ENCODE measurements at places on chromosomes 1 and 21.

- no peak for DNase-seq
Observed at GRCh38 chr1:198775606-198776005, 136.8 kb downstream of the PTPRC start.

DNA sequence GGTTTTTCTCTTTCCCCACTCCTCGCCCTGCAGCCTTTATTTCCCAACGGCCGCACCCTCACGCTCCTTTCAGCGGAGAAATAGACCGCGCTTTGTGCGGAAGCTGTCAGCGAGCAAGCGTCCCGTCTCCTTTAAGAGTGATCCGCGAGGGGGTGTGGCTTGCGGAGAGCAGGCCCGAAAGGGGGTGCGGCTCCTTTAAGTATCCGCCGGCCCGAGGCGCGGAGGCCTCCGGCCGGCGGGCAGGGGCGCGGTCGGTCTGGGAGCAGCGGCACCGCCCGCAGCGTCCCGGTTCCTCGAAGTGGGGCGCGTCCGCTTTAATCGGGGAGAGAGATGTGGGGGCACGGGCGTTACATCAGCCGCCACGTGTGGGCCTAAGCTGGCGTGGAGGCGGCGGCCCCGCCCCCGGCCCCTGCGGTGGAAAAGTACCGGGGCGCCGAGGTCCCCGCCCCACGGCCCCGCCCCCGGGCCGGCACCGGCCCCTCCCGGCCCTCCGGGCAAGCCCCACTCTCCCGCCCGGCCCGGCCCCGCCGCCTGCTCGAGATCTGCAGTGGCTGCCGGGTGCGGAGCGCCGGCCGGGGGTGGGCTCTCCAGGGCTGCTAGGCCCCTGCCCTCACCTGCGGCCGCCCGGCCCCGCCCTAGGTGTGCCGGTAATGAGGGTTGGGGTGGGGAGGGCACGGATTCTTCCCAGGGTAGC, 1.2 kb downstream of the SLC6A9 start:
- peak; percentile 88 for DNase-seq

GRCh38 chr21:14699433-14700407, 153.6 kb upstream of the SAMSN1 start:
- DNase-seq = peak; percentile 63

DNA sequence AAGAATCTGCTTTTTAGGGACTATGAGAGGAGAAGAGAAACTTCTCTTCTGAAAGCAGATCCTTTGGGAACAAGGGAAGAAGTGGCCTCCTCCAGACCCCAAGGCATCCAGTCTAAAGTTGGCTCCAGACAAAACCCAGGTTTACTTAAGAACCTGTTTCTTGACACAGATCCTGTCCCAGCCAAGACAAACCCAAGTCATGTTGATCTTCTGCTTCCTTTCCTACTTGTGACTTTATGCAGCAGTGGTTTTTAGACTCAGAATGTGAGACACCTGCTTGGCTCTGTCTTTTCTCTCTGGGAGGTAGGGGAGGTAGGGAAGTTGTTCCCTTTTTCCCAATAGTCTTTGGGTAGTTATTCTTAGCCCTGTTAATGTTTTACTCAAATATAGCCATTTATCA, 38.3 kb downstream of the ELAPOR1 start:
- no peak for DNase-seq

- DNase-seq = no peak
Observed at GRCh38 chr1:171501305-171502024, 16.1 kb downstream of the PRRC2C start.

GRCh38 chr1:39927538-39927937, 25.8 kb upstream of the MYCL start:
- DNase-seq = no peak

GRCh38 chr21:28298251-28298672, 694.4 kb downstream of the LTN1 start:
- peak; percentile 55 for DNase-seq

- no peak for DNase-seq
Observed at GRCh38 chr1:5779608-5780323, 212.5 kb downstream of the NPHP4 start.

- peak; percentile 99 for DNase-seq
Observed at GRCh38 chr1:91650764-91651163, 150.1 kb downstream of the CDC7 start.

GRCh38 chr1:39076127-39076798, 50.1 kb downstream of the NDUFS5 start:
- DNase-seq = peak; percentile 48

DNA sequence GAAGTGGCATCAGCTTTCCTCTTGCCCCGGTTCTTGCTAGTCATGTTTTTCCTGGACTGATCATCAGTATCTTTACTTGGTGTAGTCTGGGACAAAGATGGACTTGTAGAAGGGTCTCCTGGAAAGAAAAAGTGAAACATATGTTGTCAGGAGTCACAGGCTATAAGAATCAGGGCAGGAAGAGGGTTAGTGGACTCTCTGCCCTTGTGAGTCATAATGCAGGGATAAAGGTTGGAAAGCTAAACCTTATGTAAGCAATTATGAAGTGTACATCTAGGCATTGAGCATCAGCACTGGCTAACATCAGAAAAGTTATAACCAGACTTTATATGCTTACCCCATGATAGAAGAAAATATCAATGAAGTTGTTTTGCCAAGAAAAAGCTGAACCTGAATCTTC, 51.2 kb downstream of the XKR8 start:
- no peak for DNase-seq

- peak; percentile 62 for DNase-seq
Observed at GRCh38 chr21:15604413-15604812, 125.4 kb upstream of the USP25 start.

- DNase-seq = no peak
Observed at GRCh38 chr1:94754570-94754969, 65.6 kb upstream of the SLC44A3 start.

DNA sequence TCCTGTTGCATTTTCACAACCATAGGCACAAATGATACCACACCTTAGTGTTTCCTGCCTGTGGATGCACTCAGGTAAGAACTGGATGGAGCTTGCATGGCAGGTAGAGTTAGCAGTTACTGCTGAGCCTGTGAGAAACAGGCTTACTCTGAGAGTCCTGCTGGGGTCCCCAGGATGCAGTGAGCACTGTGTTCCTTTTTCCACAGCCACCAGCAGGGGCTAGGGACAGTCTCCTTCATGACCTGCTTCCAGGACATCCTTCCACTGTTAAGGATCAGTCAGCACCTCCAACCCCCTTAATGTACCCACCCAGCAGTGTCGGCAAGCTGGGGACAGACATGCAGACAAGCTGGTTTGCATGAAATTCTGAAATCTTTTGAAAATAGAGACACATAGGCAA, 16.3 kb downstream of the CAPN8 start:
- no peak for DNase-seq

GRCh38 chr21:35677298-35677841, 383.0 kb downstream of the SETD4 start:
- no peak for DNase-seq

DNA sequence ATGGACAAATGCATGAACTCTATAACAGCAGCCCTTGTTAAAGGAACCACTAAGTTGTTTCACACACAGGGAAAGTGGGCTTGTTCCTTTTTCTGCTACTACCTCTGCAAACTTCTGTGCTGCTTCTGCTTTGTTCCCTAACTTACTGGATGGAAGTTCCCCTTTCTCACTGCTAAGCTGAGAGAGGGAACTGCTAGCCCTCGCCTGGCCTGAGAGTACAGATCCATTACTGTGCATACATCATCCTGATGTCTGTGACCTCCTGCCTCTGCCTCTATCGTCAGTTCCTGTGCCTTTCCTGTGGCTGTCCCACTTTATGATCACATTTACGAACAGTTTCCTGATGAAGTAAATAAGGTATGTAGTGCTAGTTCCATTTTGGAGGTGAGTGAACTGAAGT, 3.5 kb downstream of the GNAT2 start:
- no peak for DNase-seq

GRCh38 chr1:41640756-41641474, 156.4 kb upstream of the EDN2 start:
- no peak for DNase-seq

- DNase-seq = no peak
Observed at GRCh38 chr1:36879613-36880012, 154.7 kb downstream of the GRIK3 start.

DNA sequence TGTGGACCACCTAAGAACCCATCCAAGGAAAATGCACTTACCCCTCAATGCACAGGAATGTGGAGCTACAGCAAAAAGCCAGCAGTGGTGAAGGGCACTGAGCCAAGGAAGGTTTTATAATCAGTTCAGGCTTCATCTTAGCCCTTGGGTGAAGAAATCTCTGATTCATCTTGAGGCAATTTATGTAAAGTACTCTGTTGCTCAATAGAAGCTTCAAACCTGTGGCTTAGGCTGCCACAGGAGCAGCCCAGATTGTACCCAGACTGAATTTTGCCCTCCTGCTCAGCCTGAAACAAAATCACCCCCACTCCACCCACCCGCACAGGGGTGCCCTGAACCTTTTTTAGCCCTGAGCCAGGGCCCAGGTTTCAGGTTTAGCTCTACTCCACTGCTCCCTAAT, at the start of gene S100A12:
Gene S100A12 (minus strand): TSS at position 111 of the 400 bp plus-strand sequence. CDS start 1,029 bp downstream, outside the sequence.
- peak; percentile 88 for DNase-seq

DNA sequence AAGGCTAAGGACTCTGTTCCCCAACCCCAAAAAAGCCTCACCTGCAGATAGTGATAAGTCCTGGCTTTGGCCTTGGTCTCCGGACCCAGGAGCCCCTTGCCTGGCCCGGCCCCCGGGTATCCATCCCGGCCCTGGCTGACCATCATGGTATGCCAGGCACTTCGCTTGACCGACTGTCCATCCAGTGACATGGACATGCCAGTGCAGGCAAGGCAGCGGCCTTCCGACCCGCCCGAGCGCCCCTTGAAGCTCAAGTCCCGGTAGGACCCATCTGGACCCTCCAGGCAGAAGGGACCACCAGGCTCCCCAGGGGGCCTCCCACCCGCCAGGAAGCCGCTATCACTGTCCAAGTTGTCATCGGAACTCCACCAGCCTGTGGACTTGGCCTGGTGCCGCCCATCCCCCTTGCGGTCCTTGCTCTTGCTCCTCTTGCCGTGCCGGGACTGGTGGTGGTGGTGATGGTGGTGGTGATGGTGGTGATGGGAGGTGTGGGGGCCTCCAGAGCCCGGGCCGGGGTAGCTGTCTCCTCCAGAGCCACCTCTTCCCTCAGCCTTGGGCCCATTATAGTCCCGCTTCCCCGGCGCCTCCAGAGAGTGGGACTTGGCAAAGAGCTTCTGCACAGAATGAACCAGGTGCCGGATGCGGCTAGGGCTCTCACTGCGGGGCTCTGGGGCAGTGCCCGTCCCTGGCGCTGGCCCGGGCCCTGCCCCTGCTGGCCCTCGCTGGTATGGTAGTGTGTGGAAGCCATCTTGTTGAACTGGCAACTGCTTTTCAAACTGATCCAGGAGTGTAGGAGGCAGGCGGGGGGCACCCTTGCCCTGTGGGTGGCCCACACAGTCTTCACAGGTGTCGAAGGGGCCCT, 25.0 kb downstream of the DLGAP3 start:
- no peak for DNase-seq

DNA sequence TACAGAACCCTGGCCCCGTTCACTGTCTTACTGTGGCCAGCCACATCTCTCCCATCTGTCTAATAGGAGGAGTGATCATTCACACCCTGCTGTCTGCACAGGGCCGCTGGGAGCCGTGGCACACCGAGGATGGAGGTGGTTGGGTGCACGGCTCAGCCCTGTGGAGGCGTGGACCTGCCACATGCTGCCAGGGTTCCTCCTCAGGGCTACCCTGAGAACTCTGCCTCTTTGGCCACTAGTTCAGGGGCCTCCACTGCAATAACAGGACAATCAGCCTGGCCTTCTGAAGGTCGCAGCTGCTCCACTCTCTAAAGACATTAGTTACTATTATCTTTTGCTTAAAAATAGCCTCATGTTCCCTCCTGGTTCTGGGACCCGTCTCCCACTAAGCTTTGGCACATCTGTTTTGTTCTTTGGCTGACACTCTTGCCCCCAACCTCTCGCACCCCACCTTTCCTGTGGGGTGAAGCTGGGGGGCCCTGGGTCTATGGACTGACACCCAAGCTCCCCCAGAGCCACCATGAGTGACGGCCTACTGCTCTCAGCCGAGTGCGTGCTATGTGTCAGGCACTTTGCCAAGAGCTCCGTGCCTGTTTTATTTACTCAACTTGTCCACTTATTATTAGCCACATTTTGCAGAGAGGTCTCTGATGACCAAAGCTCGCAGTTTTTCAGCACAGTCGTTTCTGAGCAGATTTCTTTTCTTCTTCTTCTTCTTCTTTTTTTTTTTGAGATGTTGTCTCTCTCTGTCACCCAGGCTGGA, 66.3 kb downstream of the ARHGEF10L start:
- DNase-seq = no peak

DNA sequence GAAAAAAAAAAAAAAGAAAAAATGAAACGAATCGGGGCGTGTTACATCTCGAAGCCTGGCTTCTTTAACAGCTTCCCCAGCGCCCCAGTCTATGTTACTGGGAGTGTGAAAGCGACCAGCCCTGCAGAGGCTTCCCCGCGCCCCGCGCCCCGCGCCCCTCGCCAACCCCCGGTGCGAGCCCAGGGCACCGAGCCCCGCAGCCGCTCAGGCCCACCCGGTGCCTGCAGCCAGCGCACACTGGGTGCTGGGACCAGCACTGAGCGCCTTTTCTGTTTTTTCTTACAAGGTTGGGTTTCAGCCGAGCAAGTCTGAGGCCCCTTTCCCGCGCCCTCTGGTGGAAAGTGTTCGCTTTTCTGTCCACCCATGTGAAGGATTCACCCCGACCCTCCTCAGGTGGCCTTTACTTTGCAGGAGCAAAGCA, 42.1 kb upstream of the ZNF496 start:
- DNase-seq = no peak

GRCh38 chr1:209557221-209557620, 26.3 kb upstream of the CAMK1G start:
- DNase-seq = no peak

DNA sequence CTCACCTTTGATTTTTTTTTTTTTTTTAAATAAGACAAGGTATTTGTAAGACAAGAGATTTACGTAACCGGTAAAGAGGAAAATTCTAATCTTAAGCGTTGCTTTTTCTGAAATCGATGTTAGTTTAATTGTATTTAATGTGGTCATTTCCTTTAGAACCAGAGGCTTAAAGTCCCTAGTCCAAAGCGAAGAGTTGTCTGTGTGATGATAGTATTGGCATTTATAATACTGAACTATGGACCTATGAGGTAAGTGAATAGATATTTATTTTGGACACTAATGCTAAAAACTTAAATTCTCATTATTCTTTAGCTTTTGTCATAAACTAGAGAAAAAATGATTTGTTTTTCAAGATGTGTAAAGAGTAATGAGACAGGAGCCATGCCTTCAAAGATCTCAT, 54.8 kb downstream of the ATF6 start:
- DNase-seq = no peak

- no peak for DNase-seq
Observed at GRCh38 chr21:45432575-45433255, 27.8 kb downstream of the COL18A1 start.

DNA sequence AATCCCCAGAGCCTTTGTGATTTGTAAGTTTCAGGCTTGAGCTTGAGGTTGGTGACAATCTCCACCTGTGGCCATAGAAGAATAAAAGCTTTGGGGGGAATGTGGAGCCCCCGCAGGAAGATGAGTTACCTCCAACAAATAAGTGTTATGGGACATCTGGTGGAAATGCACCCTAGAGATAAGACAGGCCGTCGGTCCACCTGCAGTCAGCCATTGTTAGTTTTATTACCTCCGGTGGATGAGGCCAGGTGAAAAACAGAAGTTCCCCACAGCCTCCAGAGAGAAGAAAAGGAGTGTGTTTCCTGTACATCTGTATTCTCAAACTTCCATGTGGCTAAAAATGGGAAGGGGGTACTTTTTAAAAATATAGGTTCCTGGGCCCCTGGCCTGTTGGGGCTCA, 137.4 kb downstream of the KAZN start:
- no peak for DNase-seq

GRCh38 chr1:21763694-21764419, 19.1 kb downstream of the USP48 start:
- no peak for DNase-seq

Measured in kidney tubule cell (primary cell).